ENCODE measurements at places on chromosomes 5 and 9.

GRCh38 chr5:38666668-38667498 lies 110.4 kb upstream of the LIFR start:
- no peak for DNase-seq

DNA sequence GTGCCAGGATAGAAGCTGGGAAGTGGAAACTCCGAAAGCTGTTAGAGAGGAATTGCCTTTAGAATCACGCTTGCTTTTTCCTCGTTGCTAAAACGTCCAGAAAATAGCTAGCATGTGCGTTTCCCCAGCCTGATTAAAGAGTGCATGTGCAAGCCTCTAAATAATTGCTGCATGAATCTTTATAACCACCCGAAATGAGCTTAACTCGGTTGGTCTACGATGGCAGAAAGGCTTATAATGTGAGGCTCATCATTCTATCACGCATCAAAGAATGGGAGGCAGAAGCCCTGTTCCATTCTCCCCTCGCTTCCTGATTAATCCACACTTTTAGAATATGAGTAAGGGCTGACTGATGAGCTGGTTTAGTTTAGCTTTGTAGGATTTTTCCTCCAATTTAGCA lies 394.6 kb upstream of the WWC1 start:
- DNase-seq, result no peak

- DNase-seq, result no peak
Observed at GRCh38 chr5:68802430-68802829, 291.4 kb upstream of the SLC30A5 start.

DNA sequence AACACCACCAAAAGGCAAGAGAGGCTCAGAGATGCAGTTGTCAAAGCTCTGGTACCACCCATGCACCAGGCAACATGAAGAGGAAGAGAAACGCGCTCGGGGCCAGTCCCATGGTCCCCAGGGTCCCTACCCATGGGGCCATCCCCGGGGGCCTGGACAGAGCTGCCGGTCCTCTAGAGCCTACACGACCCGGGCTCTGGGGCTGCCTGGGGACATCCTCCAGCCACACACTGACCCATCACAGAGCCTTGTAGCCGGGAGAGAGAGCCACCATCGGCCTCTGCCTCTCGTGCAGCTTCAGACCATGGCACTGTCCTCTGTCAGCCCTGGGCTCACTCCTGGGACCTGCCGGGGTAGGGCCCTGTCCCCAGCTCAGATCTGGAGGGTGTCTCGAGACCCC lies 23.7 kb downstream of the VAV2 start:
- DNase-seq, result no peak

GRCh38 chr9:97529363-97530076 lies 28.1 kb downstream of the TMOD1 start:
- no peak for DNase-seq

GRCh38 chr9:126144603-126145456 lies 181.8 kb upstream of the MVB12B start:
- DNase-seq, result no peak

Data from femur (tissue), 1 donor.